ENCODE measurements at places on chromosomes 16 and 17. TPM values are rescaled to one million over a fixed set of nuclear protein-coding genes. Genes with fewer than 3 reads are reported as not detected.

The KRT20 gene
- polyA plus RNA-seq: not detected

The NXPH3 gene
- 7.0 TPM for polyA plus RNA-seq

The HS3ST3B1 gene
- polyA plus RNA-seq: 7.1 TPM

The EMP2 gene
- polyA plus RNA-seq: 31.9 TPM

The MRPL28 gene
- 112 TPM for polyA plus RNA-seq

The RGS11 gene
- polyA plus RNA-seq: 47.5 TPM

The TBC1D3L gene
- 17.9 TPM for polyA plus RNA-seq

The MYO15A gene
- polyA plus RNA-seq: 6.8 TPM

The GAS7 gene
- 83.3 TPM for polyA plus RNA-seq

The CDH5 gene
- polyA plus RNA-seq: 29.0 TPM

The MFAP4 gene
- polyA plus RNA-seq: 58.8 TPM
